NCI-H226 (cell line): ENCODE measurements at places on chromosomes 13 and 19.
A peak's percentile ranks its signal among the peaks of the same experiment; 100 is the strongest.

GRCh38 chr13:113652404-113653263, 5.4 kb downstream of the ATP4B start:
- DNase-seq = no peak

GRCh38 chr19:53961523-53962356, 997 bp upstream of the CACNG8 start:
- DNase-seq = no peak

DNA sequence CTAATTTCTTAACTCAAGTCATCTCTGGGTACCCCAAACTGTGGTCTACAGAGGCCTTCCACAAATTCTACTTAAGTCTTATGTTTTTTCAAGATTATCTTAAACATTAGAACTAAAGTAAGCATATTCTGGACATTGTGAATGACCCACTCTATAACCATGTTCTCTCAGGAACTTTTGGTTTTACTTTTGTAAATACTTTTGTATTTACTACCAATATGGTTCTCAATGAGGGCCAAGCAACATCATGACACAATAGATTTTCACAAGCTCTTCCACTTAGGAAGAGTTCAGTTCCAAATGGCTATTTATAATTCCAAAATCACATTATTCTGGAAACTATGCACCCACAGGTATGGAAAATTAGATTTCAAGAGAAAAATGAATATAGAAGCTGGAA, 10.8 kb downstream of the DIAPH3 start:
- no peak for DNase-seq

DNA sequence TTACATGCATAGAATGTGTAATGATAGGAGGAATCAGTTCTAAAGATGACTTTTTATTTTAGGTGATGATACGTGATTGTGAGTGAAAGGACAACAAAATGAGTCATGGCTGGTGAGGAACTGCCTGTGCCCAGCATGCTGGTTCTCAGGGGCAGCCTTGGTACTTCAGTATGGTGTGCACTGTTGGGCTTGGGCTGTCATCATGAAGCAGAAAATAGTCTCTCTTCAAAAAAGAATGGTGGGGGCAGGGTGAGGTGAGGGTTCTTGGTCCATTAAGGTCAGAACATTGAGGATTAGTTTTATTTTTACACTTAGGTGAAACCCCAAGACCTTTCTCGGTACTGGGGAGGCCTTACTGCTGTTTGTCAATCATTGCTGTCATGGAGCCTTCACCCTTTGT, 309.5 kb downstream of the MTUS2 start:
- DNase-seq = no peak

- peak; percentile 27 for DNase-seq
Measured at GRCh38 chr13:50635504-50635903, 208.0 kb downstream of the DLEU7 start.

GRCh38 chr13:72552731-72553130, 174.7 kb downstream of the MZT1 start:
- no peak for DNase-seq

DNA sequence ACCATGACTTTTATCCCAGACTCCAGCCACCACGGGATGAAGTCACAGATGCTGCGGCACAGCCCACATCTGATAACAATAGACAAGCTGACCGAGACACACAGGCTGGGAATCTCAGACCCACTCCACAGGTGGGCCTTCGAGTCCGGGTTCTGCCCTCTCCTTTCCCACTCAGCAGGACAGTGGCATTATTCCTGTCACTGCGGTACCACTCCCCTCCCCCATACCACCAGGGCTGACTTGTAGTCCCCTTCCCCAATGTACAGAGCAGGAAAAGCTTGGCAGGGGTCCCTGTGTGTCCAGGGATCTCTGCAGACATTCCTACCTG, 179 bp upstream of the AMER2 start:
- no peak for DNase-seq

DNA sequence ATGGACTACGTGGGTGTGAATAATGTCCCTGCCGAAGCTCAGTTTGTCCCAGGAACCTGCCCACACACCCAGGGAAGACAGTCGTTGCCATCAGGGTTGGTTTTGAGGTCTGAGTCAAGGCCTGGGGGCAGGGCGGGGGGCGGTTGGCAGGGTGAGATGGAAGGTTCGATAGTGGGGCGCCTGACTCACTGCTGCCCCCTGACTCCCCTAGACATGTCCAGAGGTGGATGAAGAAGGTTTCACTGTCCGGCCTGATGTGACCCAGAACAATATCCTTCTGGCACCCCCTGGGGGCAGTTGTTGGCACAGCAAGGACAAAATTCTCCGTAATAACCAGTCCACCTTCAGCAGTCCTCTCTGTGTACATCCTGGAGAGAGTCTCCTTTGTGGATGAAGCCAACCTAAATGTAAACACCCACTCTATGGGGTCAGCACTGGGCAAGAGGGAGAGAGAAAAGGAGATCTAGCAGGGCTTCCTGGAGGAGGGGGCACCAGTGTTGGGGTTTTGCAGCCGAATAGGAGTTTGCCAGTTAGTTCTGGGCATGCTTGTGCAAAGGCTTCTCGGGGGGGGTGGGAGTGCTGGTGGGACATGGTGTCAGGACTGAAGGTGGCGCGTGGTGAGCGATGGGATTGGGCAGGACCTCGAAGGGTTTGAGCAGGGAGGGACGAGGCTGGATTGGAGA, 19.6 kb upstream of the B3GNT3 start:
- DNase-seq = no peak

- DNase-seq = no peak
Measured at GRCh38 chr13:74633734-74634133, 499.5 kb upstream of the KLF12 start.

- no peak for DNase-seq
Measured at GRCh38 chr13:32669030-32669646, 82.9 kb downstream of the PDS5B start.

DNA sequence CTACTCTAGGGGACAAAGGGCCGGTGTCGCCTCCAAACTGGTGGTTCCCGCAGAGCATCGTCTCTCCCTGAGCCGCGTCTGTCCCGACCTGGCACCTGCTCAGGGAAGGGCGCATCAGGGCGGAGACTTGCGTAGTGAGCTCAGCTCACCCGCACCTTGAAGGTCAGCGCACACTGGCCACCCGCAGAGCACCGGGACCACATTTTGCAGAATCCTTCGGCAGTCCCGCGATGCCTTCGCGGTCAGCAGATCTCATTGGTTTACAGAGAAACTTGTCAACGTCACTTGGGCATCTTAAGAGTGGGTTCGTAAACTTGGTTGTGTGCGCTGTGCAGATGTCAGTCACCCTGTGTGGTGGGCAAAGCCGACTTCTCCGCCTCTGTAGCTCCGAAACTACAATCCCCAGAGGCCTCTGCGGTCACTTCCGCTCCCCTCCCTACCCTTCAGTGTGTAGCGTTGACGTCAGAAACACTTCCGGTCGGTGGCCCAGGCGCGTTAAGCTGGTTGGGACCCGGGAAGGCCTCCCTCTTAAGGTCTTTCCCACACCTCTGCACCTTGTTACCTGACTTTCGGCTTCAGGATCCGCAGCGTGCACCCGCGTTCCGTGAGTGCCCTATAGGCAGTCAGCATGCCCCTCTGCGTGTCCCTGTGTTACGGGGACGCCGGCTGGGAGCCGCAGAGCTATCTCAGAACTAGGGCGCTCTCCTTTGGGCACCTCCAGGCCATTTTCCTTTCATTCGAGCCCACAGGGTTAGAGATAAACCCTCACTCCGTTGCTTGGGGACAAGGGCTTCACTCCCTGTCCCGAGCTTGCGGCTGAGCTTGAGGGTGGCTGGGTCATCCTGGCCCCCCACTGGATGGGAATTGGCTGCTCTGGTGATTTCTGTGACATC, 36.5 kb upstream of the ZNF527 start:
- DNase-seq = no peak

DNA sequence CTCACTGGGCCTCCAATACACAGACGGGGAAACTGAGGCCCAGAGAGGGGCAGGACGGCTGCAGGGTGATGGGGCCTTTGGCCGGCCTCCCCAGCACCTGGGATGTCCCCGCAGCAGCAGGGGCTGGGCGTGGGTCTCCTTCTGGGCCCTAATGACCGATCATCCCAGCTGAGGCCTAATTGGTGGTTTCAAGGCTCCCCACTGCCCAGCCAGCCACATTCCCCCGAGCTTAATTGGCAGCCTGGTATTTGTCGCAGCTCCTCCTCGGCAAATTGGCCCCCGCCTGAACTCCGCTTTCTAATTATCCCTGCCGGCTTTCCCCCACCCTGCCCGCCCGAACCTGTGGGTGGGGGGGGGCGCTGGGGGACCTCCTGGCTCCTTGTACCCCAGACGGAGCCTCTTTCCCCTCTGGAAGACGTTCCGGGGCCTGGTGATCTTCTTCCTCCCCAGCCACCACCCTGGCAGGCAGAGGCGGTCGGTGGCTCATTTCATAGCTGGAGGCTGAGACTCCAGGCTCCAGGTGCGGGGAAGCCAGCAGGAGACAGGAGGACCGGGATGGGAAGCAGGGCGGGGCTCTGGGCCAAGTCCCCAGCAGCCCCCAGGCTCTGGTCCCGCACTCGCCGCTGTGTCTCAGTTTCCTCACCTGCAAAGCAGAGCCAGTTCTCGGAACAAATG, 27.2 kb upstream of the WDR18 start:
- no peak for DNase-seq

GRCh38 chr19:12055784-12056183, 3.0 kb upstream of the ZNF878 start:
- DNase-seq = no peak

- DNase-seq = no peak
Measured at GRCh38 chr13:101875091-101875490, 422.6 kb downstream of the ITGBL1 start.

GRCh38 chr13:100495455-100495854, 93.1 kb downstream of the GGACT start:
- DNase-seq = no peak

GRCh38 chr13:44874886-44875630, 114.2 kb downstream of the NUFIP1 start:
- DNase-seq = peak; percentile 8
